ENCODE measurements at places on chromosomes 16 and 17.
A peak's percentile ranks its signal among the peaks of the same experiment; 100 is the strongest.

DNA sequence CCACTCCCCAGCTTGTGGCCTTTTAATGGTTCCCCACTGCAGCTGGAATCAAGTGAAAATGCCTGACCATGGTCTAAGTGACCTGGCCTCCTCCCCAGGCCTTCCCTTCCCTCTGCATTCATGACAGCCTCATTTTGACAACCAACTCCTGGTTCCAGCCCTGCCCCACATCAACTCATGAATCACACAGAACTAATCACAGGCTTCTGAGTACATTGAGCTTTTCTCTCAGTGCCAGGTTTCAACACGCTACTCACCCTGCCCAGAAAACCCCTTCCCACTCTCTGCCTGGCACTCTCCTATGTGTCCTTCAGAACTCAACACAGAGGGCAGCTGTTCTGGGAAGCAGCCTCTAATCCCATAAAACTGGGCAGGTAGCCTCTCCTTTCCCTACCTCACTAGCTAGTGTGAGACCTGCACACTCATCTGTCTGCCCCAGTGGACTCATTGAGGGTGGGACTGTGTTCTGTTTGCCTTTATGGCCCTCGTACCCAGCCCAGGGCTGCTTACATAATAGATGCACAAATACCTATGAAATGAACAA is 313.6 kb downstream of the GRIN2A start:
- DNase-seq: no peak

- peak; percentile 31 for DNase-seq
Measured at GRCh38 chr16:70391881-70392481, 45.3 kb downstream of the DDX19A start.

DNA sequence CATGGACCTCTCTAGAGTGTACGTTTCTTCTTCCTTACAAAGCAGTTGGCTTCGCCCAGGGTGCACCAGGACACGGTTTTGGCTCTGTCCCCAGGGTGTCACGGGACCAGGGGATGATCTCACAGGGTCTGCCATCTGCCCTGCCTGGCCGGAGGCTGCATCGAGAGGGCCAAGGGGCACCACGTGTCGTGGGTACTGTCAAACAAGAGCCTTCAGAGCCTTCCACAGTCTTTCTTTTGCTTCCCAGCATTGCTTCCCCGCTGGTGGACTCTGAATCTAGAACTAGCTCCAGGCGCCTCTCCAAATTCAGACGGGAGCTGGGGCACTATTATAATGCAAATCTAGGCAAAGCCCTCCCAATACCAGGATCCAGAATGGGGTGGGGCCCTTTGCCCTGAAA is 47.9 kb downstream of the MAPT start:
- DNase-seq: peak; percentile 96

- DNase-seq: no peak
Measured at GRCh38 chr17:78343543-78344201, 16.2 kb downstream of the SOCS3 start.

- no peak for DNase-seq
Measured at GRCh38 chr16:89491974-89492687, 1.8 kb upstream of the ANKRD11 start.

DNA sequence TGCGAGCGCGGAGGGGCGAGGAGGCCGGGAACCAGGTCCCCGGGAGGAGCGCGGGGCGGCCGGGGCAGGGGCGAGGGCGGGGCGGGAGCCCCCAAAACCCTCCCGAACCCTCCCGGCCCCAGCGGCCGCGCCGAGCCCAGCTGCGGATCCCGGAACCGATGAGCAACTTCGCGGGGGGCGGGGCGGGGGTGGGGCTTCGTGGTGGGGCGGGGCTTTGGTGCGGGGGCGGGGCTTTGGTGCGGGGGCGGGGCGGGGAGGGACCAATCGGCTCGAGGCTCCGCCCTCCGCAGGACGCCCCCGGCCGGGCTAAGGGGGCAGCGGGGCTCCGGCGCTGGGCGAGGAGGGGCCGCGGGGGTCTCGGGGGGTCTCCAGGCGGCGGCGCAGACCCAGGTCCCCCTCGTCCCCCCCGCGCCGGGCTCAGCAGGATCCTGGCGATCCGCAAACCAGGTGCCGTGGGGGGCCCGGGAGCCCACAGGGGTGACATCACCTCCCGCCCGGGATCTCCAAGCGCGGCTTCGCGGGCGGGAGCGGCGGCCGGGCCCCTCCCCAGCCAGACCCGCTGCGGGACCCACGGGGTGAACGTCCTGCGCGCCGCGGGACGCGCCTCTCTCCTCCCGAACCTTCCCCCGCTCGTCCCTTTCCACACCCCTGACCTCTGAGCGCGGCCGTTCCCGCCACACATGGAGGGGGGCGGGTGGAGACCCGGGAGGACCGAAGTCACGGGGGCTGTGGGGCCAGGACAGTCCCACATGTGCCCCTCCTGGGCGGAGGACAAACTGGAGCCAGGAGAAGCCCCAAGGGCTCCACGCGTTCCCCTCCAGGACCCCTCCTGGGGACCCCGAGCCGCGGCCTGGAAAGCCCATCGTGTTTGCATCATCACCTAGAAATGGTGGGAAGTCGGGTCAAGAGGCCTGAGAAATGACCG is at the start of gene ABR:
TSS of gene ABR (minus strand) at position 164 of the 925 bp plus-strand sequence. CDS start 254 bp downstream, outside the sequence.
- no peak for DNase-seq

DNA sequence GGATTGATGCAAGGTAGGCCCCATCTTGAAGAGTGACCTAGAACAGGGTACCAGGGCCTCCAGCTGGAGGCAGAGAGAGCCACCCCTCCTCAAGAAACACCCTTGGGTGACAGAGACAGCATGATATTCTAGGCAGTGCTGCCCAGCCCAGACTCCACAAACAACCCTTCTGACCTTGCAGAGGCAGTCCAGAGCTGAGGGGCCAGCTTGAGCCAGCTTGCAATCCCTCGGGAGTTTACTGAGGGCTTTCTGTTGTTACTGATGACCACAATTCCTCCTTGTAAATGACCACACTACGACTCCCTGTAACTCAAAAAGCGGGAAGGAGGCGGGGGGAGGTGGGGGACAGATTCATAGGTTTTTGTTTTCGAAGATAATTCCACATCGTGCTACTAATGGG is 18.6 kb upstream of the MNT start:
- DNase-seq: no peak

DNA sequence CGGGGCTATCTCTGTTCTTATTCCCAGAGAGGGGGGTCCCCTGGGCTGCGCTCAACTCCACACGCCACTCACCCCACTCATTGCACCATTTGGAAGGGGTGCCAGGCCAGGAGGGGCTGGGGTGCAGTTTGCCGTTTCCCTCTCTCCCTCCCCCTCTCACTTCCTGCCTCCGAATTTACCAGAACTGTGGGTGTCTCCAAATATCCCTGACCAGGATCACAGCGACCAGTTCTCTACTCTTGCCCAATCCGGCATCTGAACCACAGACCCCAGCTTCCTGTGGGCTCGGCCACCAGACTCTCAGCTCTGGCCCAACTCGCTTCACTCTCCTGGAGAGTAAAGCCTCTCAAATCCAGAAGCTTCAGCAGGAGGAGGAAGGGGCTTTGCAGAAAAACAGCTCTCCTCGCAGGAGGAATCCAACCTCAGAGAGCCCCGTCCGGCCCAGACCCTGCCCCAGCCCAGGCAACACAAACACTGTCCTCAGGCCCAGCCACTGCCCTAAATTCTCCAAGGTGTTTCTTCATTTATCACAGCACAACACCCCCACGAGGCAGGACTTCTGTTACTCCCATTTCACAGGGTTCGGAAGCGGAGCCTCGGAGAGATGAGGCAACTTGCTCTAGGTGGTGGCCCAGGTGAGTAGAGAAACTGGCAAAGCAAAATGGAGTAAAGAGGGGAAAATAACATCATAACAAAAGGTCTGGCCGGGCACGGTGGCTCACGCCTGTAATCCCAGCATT is 423 bp upstream of the ASGR2 start:
- DNase-seq: no peak

DNA sequence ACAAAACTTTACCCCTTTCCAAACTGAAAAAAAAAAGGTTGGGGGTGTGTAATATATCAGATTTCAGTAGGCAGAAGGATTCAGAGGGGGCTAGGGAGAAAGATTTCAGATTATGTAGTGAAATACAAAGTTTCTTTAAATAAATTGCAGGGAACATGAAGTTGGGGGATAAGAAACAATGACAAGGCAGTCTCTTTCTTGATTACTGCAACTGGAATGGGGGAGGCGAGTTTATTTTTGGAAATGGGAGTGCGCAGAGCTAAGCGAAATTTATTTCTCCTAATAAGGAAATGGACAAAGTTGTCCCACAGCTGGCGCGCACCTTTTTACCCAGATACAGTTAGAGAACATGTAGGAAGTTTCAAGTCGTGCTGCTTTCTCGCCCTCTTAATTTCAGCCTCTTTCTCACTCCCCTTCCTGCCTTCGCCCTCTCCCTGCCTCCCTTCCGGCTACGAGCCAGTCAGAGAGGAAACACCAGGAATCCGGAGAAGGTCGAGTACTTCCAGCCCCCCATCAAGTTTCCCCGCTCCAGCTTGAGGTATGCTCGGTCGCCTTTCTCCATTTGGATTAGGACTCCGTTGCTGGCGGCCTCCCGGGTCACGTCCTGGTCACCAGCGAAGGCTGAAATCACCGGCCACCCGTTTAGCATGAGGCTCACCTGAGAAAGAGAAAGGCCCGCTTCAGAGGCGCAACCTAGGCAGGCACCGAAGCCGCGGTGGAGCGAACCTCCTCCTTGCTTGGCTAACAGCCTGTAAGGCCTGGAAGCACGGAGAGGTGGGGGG is 2.5 kb downstream of the CBLN1 start:
- DNase-seq: no peak

DNA sequence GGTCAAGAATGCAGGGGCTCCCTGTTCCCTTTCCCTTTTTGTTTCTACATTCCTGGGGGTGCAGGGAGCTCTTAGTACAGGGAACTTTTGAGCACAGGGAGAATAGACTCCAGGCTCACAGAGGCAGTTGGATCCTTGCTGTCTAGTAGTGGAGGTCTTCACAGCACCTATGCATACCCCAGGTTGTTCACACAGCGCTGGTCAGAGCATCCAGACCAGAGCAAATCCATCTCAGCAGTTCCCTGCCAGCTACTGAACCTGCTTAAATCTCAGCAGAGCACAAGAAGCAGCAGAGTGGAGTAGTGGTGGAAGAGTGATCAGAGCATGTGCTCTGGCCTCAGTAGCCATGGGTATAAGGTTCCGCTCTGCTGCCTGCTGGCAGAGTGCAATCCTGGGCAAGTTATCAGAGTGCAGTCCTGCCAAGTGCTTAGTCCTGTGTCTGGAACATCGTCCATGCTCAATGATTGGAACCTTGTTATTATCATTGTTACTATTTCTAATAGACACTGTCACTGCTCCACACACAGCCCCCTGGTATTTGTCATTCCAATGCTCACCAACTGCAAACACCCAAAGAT is 220.4 kb downstream of the CBLN1 start:
- no peak for DNase-seq

- DNase-seq: no peak
Measured at GRCh38 chr17:38750044-38750311, 1.8 kb upstream of the PCGF2 start.

- DNase-seq: no peak
Measured at GRCh38 chr17:50624321-50624934, 10.3 kb upstream of the ABCC3 start.

GRCh38 chr16:477301-478157 is 50.0 kb upstream of the CAPN15 start:
- no peak for DNase-seq

GRCh38 chr17:1324201-1324771 is 44.8 kb downstream of the TRARG1 start:
- no peak for DNase-seq

GRCh38 chr17:8087075-8087951 is at the start of gene ALOX12B:
ALOX12B (minus strand) TSS chr17:8087716; CDS start chr17:8087442, 274 bp downstream.
- no peak for DNase-seq

DNA sequence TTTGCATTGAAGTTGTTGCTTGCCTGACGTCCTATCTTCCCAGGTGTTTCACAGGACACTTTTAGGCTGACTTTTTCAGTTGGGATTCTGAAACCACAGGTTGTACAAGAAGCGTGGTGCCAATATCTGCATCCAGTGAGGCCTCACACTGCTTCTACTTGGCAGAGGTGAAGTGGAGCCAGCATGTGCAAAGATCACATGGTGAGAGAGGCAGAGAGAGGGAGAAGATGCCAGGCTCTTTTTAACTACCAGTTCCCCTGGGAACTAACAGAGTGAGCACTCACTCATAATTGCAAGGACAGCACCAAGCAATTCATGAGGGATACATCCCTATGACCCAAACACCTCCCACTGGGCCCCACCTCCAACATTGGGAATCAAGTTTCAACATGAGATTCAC is 5.8 kb upstream of the ABCA6 start:
- DNase-seq: no peak

GRCh38 chr17:27290916-27291598 is 2.9 kb upstream of the WSB1 start:
- no peak for DNase-seq

GRCh38 chr16:80909720-80910119 is 97.0 kb downstream of the CMC2 start:
- DNase-seq: no peak

GRCh38 chr17:6160911-6161855 is 91.0 kb downstream of the WSCD1 start:
- DNase-seq: no peak

DNA sequence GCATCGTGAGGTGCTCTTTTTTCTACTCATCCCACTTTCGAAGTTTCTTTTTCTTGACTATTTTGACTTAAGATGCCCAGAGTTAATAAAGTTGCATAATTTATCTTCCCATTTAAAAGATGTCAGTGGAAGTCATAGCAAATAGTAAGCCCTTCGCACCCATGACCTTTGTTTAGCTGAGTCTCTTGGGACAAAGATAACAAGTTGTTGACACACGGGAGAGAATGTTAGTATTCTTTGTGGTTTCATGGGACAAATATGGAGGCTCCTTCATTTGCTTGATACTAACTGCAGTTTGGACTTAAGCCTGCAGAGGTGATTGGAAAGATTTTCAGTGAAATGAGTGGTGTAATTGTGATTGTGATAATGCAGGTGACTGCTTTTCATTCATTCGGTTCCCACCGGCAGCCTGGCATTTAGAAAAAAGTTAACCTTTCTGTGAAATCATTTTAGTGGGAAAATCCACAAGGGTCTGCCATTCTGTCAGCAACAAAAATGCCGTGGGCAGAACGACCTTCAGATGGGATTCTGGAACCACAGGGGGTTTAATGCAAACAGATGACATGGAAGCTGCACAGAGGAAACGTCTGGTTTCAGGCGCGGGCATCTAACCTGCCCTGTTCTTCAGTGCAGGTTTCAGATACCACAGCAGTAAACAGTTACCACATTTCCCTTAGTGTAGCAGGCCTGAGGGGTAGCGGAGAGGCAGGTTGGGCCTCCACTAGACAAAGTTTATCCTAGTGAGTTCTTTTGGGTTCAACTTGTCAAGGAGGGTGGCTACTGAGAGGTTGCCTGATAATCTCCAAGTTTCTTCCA is 123.0 kb downstream of the RPTOR start:
- no peak for DNase-seq
